ENCODE measurements at places on chromosomes 7 and 10.

DNA sequence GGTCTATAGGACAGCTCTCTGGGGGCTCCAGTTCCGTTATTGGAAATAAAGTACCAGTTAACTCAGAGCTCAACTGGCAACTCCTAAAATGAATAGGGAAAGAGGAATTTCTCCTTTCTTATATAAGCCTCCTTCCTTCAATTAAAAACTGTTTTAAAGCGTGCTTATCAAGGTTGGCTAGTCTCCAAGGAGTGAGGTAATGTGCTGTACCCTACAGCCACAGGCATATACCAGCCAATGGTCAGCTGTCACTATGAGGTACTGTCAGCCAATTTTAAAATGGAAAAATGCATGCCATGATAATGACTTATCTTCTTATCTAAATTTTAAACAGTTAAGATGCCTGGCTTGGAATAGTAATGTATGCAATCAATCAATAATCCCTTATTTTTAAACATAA lies 76.2 kb downstream of the PLCE1 start:
- no peak for DNase-seq

DNA sequence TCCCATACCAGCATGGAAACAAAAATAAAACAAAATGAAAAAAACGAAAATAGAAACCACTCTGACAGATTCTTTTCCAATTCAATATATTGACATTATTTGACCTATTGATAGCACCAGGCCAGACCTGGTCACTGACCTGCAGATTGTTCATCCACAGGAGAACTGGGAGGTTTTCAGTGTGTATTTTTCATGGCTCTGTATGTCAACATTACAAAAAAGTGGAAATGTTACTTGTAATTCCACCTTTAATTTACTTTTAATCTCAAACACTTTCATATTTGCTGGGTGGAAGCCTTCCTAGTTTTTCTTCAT lies 2.9 kb downstream of the HKDC1 start:
- DNase-seq, result no peak

DNA sequence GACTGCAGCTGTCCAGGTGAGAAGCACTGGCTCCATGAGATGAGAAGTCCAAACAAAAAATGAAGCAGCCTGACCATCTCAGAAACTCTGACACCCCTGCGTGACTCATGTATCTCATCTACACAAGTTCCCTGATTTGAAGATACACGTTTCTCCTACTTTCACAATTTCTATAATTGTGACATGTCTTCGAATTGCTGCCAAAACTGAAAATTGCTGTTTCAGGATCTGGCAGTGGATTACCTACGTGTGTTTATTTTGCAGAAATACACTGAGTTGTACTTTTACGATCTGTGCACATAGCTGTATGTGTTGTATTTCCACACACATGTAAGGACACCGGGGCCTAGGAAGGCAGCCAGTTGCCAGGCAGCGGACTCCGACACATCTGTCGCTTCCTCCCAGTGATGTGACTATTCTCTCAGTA lies 53.2 kb downstream of the LARP4B start:
- DNase-seq, result no peak

DNA sequence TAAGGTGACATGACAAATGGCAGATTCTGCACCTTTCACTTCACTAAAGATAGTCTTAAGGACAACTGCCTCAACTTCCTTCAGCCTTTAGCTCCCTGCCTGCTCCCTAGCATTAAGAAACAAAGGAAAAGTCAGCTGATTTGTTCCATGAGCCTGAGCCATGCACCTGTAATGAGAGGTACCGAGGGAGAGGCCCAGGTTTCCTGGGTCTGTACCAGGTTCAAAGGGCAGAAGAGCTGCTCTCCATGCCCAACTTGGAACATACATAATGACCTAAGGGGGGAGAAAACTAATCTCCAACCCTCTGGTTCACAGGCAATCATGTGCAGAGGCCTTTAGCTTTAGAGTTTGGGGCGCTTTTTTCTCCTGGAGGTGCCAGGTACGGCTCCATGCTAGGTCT lies 111.2 kb downstream of the JAZF1 start:
- no peak for DNase-seq
